ENCODE measurements at places on chromosomes 6 and 20. TPM values are rescaled to one million over a fixed set of nuclear protein-coding genes. Genes with fewer than 3 reads are reported as not detected.

The EFCAB8 gene
- total RNA-seq: not detected

The CALHM6 gene
- total RNA-seq: not detected

The SSTR4 gene
- not detected for total RNA-seq

The MKKS gene
- 24.1 TPM for total RNA-seq

The TLDC2 gene
- not detected for total RNA-seq

The LY6G6D gene
- total RNA-seq: not detected

The CFAP206 gene
- total RNA-seq: 3.1 TPM

The BFSP1 gene
- total RNA-seq: 0.31 TPM

The RUNX2 gene
- 0.31 TPM for total RNA-seq

The TBC1D32 gene
- total RNA-seq: 73.9 TPM

The GINS1 gene
- 6.9 TPM for total RNA-seq

The TRERF1 gene
- 7.5 TPM for total RNA-seq

The VSTM2L gene
- total RNA-seq: 50.7 TPM

The RSPO4 gene
- not detected for total RNA-seq

The MACROD2 gene
- total RNA-seq: 126 TPM

The DEFB124 gene
- not detected for total RNA-seq

The CSNK2A1 gene
- total RNA-seq: 244 TPM

The HLA-DMB gene
- total RNA-seq: 0.31 TPM

The KCNQ2 gene
- total RNA-seq: 250 TPM

Measured in parietal lobe (tissue), 2 donors.